ENCODE measurements at places on chromosomes 12 and 14.

DNA sequence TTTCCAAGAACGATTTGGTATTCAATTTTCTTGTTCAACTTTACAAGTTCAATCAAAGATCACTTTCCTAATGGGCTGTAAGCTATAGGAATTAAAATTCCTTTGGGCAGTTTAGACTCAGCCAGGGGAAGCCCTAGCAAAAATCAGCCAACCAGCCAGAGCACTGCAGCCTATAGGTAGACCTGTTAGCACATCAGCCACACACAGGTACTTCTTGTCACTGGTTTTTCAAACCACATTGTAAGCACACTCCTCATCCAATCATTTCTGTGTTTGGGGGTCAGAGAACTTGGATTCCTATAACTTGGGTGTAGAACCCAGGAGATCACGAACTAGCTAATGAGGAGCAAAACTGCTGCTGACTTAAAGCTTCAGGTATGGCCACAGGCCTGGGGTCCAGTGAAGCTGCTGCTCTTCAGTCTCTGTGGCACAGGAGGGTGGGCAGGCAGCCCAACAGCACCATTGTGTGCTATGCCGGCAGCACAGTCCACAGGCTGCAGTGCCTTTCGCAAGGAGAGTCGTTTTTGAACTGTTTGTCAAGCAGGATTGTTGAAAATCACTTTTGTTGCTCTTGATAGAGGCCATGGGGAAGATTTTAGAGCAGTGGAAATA is 87.3 kb upstream of the RFX4 start:
- DNase-seq = no peak

- DNase-seq = no peak
Observed at GRCh38 chr12:4178424-4179170, 95.0 kb upstream of the CCND2 start.

GRCh38 chr12:57554453-57554852 is 4.6 kb downstream of the KIF5A start:
- no peak for DNase-seq

GRCh38 chr12:131975228-131975627 is 25.5 kb downstream of the EP400 start:
- no peak for DNase-seq

DNA sequence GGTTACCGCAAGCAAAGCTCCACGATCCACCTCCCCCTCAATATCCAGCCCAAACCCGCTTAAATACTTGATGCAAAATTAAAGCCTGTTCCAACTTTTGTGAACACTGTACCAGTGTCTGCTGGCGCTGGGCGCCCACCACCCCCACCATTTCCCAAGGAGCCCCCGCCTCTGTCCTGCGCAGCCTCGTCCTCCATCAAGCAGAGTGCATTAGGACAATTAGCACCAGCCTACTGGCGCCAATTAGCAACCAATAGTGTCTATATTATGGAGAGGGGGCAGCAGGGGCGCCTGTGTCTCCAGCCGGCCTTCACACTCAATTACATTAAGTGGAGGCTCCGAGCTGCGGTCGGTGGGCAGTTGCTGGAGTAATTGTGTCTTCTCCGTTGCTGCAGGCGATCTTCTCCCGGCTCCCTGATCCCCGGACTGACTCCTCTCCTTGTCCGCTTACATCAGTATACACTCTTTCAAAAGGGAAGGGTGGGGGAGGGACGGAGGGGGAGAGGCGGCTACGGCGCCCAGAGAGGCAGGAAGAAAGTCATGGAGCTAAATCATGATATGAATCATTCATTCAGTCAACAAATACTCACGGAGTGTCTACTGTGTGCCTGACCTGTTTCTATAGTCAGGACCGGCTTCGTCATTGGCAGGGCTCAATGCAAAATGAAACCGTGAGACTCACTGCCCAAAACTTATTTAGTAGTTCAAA is 707.3 kb downstream of the MED13L start:
- DNase-seq = no peak

DNA sequence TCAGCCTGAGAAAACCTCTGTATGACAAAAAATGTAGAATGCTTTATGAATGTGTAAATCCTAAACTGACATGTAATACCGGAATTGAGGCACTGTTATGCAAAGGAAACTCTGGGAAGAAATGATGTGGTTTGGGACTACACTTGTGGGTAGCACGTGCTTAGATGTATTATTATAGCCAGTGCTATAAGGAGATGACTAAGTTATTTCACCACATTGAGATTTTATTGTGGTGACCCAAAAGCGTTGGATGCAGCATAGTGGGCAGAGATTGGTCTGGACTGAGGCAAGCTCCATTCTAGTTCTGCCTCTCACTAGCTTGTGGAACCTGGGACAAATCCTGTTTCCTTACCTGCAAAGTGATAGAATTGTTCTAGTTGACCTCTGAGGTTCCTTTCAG is 172.2 kb downstream of the SNAPC1 start:
- no peak for DNase-seq

DNA sequence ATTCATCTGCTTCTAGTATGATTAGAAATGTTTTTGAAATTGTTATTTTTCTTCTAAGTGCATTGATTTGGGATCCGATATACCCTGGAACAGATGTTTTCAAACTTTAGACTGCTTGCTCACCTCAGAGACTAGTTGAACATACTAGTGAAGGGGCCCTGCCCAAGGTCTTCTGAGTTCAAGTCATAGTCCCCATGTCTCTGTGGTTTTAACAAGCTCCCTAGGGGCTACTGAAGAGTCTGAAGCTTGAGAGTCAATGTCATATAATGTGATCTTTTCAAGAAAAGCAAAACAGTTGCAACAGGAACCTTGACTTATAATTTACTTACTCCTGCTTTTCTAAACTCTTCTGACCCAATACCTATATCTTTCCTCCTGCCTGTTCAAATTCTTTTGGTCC is 7.5 kb upstream of the UBE2N start:
- no peak for DNase-seq

- no peak for DNase-seq
Observed at GRCh38 chr14:66939409-66939808, 249.8 kb upstream of the GARIN2 start.

DNA sequence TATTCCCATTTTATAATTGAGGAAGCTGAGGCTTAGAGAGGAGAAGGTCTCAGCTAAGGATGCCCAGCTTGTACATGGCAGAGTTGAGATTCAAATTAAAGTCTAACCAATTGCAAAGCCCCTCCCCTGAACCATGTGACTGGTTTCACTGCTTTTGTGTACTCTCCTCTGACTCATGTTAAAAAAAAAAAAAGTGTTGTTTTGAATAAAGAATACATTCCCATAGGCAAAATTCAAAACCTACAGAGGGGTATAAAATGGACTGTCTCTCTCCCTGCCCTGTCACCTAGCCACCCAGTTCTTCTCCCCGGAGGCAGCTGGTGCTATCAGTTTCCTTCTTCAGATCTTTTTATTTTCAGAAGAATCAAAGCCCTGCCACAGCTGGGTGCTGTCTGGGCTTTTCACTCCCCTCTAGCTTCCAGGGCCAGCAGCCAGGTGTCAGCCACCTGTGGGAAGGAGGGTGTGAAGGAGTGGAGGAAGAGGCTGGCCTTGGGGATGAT is 5.4 kb downstream of the PSMD9 start:
- no peak for DNase-seq

GRCh38 chr12:101051901-101052550 is 158.0 kb downstream of the SLC5A8 start:
- no peak for DNase-seq

DNA sequence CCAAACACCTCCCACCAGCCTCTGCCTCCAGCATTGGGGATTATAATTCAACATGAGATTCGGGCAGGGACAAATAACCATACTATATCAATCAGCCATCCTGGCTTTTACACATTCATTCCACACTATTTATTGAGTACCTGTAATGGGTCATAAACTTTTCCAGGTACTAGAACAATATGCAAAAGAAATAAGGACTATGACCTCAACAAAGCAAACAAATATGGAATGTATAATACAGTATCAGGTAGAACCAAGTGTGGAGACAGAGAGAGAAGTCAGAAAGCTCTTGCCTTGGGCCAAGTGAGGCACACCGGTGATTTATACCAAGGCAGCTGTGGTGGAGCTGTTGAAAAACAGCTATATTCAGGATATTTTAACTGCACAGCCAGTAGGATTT is 116.3 kb downstream of the TSPAN8 start:
- no peak for DNase-seq

Data from CD4-positive, alpha-beta T cell treated with Interleukin-10 for 1 hour (primary cell).